ENCODE measurements at places on chromosomes 3 and 15. TPM values are rescaled to one million over a fixed set of nuclear protein-coding genes. Genes with fewer than 3 reads are reported as not detected.

DNA sequence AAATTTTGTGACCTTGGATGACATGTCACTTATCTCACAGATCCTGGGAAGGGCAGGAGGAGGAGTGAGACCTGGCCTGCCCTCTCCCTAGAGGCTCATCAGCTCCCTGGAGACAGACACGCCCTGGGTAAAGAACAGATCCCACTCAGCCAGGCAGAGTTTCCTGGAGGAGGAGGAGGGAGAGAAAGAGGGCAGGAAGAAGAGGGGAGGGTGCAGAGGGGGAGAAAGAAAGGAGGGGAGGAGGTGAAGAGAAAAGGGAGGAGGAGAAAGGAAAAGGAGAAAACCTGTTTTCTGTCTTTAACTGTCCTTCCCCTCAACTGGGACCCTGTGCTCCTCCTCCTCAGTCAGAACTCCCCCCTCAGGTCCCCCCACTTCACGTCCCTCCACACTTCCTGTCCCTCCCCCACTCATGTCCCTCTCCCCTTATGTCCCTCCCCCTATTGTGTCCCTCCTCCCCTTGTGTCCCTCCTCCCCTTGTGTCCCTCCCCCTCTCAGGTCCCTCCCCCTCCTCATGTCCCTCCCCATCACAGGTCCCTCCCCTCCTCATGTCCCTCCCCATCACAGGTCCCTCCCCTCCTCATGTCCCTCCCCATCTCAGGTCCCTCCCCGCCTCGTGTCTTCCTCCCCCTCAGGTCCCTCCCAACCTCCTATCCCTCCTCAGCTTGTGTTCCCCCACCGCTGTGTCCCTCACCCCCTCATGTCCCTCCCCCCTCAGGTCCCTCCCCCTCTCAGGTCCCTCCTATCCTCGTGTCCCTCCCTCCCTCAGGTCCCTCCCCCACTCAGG is 52.3 kb upstream of the CGNL1 start:
- DNase-seq: peak; percentile 54

DNA sequence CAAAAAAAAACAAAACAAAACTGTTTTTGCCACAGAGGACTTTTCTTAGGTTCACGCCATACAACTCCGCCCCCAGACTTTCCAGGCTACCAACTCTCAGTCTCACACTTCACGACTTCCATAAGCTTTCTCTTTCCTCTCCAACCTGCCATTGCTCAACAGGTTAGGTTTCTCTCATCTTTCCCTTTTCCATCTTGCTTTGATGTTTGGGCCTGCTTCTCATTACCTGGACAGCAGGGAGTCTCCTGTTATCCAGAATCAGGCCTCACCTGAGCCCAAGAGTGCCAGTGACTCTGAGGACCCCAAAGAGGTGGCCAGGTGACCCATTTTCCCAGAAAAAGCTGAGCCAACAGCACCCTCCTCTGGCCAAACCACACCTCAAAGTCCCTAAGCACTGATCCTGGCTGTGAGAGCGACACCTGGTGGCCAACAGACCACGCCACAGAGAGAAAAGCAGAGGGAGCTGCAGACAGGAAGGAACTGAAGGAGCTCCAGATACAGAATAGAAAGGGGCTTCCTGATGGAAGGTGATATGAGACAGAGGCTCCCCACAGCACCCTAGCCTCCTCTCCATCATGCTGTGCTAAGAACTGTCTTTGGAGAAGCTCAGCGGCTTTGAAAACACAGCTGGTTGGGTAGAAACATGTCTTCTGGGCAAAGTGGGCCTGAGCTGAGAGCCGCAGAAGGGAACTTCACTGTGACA is 4.0 kb downstream of the CCDC51 start:
- peak; percentile 89 for DNase-seq

- no peak for DNase-seq
These were observed 84.7 kb upstream of the PTX3 start for GRCh38 chr3:157351981-157352380.

- no peak for DNase-seq
These were observed 47.0 kb upstream of the TRIM42 start for GRCh38 chr3:140630866-140631265.

DNA sequence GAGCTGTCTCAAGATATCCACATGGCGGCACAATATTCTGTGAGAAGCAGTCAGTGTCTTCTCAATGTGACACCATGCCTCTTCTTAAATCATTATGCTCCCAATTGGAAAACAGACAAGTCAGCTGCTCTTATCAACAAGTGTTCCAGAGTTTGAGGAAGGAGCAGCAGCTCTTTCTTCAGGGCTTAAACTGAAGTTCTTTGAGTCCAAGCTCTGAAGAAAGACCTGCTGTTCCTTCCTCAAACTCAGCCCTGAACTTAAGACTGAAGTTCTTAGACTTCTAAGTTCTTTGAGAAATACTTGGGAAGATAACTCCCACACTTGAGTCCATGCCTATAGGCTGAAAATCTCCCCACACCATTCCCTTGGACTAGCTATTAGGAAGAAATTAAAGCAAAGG is 43.4 kb downstream of the NPTN start:
- DNase-seq: no peak

DNA sequence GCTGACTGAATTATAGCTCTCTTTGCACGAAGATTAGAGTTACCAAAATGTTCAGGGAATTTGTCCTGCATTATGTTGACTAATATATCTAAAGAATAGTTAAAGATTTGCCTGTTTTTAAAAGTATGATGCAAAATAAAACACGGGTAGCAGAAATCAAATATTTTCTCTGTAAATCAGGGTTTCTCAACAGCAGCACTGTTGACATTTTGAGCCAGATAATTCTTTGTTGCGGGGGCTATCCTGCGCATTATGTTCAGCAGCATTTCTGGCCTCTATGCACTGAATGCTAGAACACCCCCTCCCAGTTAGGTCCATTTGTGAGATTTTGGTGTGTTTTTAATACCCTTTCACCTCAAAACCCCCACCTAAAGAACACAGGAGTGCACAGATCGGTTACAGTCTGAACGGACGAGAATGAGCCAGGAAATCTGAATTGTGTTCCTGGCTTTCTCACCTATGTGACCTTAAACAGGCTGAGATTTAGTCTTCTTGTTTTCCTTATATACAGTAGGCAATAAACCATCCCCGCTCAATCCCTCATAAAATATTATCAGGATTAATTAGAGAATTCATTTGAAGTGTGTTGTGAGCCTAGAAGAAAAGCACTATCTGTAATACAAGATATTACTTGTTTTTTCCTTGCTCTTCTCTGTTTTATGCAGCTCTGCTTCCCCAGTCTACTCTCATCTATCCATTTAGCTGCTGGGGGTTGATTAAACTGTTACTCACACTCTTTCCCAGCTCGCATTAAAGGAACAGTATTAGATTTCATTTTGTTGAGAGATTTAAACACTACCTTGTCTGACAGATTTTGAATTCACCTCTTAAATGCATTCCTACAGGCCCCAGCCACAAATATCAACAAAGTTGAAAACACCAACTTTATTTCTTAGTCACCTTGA is 247.5 kb upstream of the GOLIM4 start:
- DNase-seq: no peak

GRCh38 chr3:32954506-32954905 is 3.1 kb downstream of the CCR4 start:
- DNase-seq: no peak

DNA sequence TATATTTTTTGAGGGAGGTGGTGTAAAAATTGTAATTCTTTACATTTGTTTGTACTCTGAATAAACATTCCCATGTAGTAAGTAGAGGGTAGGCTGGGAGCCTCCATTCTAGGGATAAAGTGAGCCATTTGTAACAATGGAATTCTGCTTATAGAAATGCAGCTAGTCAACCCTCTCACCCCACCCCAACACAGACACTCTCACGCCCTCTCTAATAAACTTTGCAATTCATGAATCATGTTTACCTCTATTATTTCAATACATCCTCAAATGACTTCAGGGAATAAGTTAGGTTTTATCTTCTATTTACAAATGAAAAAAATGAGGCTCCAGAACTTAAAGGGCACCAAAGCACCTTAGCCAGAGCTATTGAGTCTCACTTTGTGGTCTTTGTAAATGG is 56.5 kb upstream of the PDZRN3 start:
- DNase-seq: no peak

Gene C3orf49
- total RNA-seq: not detected

DNA sequence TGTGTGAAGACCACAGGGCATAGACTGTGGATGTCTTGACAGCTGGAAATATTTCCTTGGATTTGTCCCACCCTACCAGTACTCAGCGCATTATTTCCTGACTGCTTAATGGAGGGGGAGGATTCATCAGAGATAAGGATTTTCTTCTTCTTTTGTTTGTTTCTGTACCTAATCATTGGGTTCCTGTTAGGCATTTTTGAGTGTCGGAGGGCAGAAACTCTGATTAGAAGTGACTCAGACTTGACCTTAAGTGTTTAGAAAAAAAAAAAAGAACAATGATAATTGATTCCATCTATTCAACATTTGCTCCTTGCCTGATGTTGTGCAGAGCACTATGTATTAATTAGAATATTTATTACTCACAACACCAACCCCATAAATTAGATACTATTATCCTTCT is 78.5 kb upstream of the SYNPR start:
- no peak for DNase-seq

DNA sequence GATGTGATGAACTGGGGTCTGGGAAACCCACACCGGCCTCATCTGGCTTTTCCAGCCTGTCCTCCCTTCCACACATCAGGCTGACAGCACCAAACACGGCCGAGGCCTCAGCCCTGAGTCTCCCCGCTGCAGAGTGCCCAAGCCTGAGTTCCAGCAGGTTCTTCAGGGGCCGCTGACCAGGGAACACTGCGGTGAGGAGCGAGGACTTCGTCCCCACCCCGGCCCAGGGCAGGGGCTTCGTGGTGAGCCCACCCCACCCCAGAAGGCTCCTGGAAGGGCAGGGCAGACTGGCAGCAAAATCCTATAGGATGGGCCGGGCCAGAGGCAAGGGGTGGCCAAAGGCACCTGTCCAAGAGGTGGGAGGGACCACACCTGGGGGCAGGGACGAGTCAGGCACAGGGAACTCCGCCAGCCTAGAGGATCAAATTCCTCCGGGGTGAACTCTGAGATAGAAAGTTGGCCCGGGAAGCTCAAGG is at the start of gene SLC51A:
TSS of gene SLC51A (plus strand) at position 446 of the 476 bp plus-strand sequence. CDS start 179 bp downstream, outside the sequence.
- DNase-seq: no peak

DNA sequence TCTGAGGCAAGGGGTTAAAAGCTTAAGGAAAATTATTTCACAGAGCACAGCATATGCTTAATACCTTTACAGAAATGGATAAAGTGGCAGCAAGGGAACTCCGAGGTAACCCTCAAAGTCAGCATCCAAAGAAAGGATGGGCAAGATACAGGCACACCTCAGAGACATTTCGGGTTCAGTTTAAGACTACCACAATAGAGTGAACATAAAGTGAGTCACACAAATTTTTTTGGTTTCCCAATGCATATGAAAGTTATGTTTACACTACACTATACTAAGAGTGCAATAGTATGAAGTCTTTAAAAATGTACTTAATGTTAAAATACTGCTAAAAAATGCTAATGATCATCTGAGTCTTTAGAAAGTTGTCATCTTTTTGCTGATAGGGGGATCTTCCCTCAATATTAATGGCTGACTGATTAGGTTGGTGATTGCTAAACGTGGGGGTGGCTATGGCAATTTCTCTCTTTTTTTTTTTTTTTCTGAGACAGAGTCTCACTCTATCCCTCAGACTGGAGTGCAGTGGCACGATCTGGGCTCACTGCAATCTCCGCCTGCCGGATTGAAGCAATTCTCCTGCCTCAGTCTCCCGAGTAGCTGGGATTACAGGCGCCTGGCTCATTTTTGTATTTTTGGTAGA is 10.0 kb downstream of the UBR1 start:
- DNase-seq: no peak

DNA sequence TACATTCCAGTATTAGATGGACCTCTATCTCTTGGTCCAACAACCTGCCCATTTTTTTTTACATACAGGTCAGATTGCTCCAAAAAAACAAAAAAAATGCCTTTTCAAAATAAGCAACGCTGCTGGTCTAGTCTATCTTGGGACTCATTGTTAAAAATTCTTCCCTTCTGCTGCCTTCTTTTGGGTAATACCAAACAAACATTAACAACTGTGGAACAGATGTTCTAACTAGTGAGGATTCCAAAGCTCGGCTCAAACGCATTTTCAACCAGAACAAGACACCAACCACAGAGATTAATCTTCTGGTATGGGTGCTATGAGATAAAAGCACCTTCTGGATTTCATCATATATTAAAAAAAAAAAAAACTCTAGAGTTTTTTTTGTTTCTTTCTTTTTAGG is 24.7 kb downstream of the ARHGAP31 start:
- DNase-seq: no peak

Gene GAP43
- not detected for total RNA-seq

- peak; percentile 53 for DNase-seq
These were observed at the start of gene ST8SIA2 for GRCh38 chr15:92393071-92393979. Gene ST8SIA2 (plus strand): TSS chr15:92393881. CDS start chr15:92394065, 184 bp downstream.

DNA sequence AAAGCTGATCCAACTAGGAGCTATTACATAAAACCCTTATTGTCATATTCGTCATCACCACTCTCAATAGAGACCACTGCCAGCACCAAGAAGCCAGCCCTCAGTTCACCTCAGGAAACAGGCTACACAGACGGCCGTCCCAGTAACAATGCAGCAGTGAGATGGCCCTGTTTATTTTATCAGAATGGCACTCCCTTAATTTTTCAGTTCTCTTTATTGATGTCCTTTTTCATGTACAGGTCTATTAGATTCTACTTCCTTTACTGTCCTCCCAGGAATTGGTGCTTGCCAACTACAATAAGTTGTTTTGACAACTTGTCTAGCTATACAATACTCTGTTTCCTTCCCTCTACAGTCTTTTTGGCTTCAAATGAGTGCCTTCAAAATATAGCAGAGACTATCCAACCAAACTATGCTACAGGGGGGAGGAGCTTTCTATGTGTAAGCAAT is 272.5 kb downstream of the ZBTB20 start:
- DNase-seq: no peak

DNA sequence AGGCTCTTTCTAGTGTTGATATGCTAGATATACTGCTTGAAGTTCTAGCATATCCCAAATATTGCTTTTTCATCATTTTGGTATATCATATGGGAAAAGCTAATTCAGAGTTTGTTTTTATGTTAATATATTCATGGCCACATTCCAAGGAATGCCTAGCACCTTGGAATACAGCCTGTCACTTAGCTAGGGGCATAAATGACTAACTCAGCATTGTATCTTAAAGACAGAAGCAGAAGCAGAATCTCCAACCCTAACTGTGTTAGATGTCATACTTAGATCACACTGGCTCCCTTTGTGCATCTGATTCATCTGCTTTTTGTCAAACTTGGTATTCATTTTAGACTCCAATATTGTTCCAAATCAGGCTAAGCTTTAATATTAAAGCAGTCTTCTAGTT is 130.8 kb upstream of the TSPAN3 start:
- no peak for DNase-seq

- DNase-seq: no peak
These were observed 23.7 kb downstream of the ALPK3 start for GRCh38 chr15:84840741-84841429.

Gene MOBP
- total RNA-seq: 0.27 TPM

DNA sequence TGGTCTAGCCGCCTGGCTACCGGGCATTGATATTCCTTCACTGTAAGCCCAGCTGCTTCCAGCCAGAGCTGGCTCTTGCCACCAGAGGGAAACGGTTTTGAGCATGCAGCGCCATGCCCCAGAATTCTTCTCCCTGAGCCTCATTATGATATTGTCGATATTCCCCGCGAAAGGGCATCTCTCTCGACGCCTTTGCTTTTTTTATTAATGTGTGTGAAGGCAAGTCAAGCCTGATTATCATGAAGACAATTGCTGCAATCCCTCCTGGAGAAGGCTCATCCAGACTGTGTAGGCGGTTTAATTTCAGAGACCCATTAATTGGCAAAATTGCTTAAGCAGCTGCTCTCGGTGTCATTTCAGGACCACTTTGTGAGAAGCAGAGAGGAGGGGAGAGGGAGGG is 321.2 kb upstream of the TLE3 start:
- DNase-seq: no peak

GRCh38 chr3:124035463-124036121 is 43.7 kb upstream of the ROPN1 start:
- DNase-seq: no peak

Gene MCF2L2
- total RNA-seq: 4.6 TPM
